ENCODE measurements at places on chromosomes 2 and 18.

GRCh38 chr2:157938556-157938955 lies 62.4 kb upstream of the ACVR1 start:
- H3K4me1 ChIP-seq: peaks cover 9% of the 10 kb centered on the region
- H3K36me3 ChIP-seq: no peaks in the 10 kb centered on the region
- no peaks in the 10 kb centered on the region for H3K27me3 ChIP-seq
- no peak for DNase-seq
- H3K4me3 ChIP-seq: no peak overlapping the region
- no peak overlapping the region for H3K27ac ChIP-seq

DNA sequence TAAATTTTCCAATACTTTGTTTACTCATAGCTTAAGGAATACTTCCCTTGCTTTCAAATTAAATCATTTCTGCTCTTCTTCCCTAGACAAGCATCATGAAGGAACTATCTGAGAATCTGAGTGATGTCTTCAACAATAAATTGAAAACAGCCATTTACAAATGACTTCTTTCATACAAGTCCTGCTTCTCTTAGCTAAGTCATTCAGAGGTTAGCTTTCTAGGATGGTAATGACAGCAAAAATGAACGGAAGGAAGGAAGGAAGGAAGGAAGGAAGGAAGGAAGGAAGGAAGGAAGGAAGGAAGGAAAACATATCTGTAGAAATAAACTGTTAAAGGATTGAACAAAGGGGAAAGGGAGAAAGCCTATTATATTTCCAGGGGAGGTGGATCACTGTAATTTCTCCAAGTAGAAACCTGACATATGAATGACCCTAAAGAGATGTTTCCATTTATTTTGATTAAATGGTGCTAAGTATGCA lies 335.0 kb upstream of the KYNU start:
- no peaks in the 10 kb centered on the region for H3K27me3 ChIP-seq
- H3K4me3 ChIP-seq: no peak overlapping the region
- DNase-seq: no peak
- no peaks in the 10 kb centered on the region for H3K36me3 ChIP-seq
- H3K27ac ChIP-seq: no peak overlapping the region
- no peaks in the 10 kb centered on the region for H3K4me1 ChIP-seq

GRCh38 chr2:143889216-143889615 lies 630.7 kb downstream of the ZEB2 start:
- H3K27ac ChIP-seq: no peak overlapping the region
- H3K4me1 ChIP-seq: no peaks in the 10 kb centered on the region
- DNase-seq: no peak
- H3K36me3 ChIP-seq: no peaks in the 10 kb centered on the region

- H3K36me3 ChIP-seq: no peaks in the 10 kb centered on the region
- no peak for DNase-seq
- H3K4me1 ChIP-seq: no peaks in the 10 kb centered on the region
- H3K27me3 ChIP-seq: no peaks in the 10 kb centered on the region
- H3K27ac ChIP-seq: no peak overlapping the region
These were observed 1047.5 kb upstream of the CNTNAP5 start for GRCh38 chr2:122977580-122977979.

- H3K4me1 ChIP-seq: peaks cover 12% of the 10 kb centered on the region
- H3K27me3 ChIP-seq: no peaks in the 10 kb centered on the region
- no peak overlapping the region for H3K27ac ChIP-seq
- no peak for DNase-seq
- no peaks in the 10 kb centered on the region for H3K36me3 ChIP-seq
These were observed 245.1 kb upstream of the APCDD1 start for GRCh38 chr18:10209302-10209701.

GRCh38 chr2:173404841-173405750 lies 50.4 kb downstream of the CDCA7 start:
- peaks cover 5% of the 10 kb centered on the region for H3K4me1 ChIP-seq
- peaks cover 10% of the 10 kb centered on the region for H3K27me3 ChIP-seq
- H3K27ac ChIP-seq: no peak overlapping the region

- H3K4me3 ChIP-seq: no peak overlapping the region
- H3K36me3 ChIP-seq: no peaks in the 10 kb centered on the region
- H3K27ac ChIP-seq: no peak overlapping the region
- no peaks in the 10 kb centered on the region for H3K27me3 ChIP-seq
These were observed 17.5 kb upstream of the MAP3K20 start for GRCh38 chr2:173058097-173058496.

GRCh38 chr2:27351802-27352598 lies 4.6 kb downstream of the GTF3C2 start:
- no peaks in the 10 kb centered on the region for H3K27me3 ChIP-seq
- H3K4me1 ChIP-seq: peaks cover 17% of the 10 kb centered on the region
- no peak for DNase-seq
- H3K36me3 ChIP-seq: peaks cover 3% of the 10 kb centered on the region
- no peak overlapping the region for H3K27ac ChIP-seq

DNA sequence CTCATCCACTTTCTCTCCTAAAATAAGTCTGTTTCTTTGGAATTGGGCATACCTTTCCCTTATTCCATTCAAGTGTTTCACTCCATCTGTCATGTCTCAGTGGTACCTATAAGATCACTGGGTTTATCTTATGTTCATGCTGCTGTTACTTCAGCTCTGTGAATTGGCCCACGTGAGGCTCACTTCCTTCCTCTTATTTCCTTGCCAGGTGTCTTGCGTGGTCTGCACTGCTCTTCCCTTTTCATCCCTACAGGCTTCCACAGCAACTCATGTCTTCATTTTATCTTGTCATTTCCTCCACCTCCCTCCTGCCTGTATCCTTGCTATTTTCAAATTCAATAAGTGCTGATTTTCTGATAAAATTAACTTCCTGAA lies 159.1 kb upstream of the ALPP start:
- peak; percentile 78 for DNase-seq
- H3K4me1 ChIP-seq: peaks cover 12% of the 10 kb centered on the region
- H3K27ac ChIP-seq: no peak overlapping the region
- no peaks in the 10 kb centered on the region for H3K27me3 ChIP-seq
- no peak overlapping the region for H3K4me3 ChIP-seq

Data from common myeloid progenitor, CD34-positive (primary cell).